ENCODE measurements at places on chromosomes 1 and 21. TPM values are rescaled to one million over a fixed set of nuclear protein-coding genes. Genes with fewer than 3 reads are reported as not detected.
A peak's percentile ranks its signal among the peaks of the same experiment; 100 is the strongest.

Gene LRRC71
- not detected for total RNA-seq

- peaks cover 67% of the 10 kb centered on the region for H3K4me1 ChIP-seq
- no peaks in the 10 kb centered on the region for H3K27me3 ChIP-seq
- H3K4me3 ChIP-seq: peak overlapping the region; percentile 98
- peak; percentile 49 for DNase-seq
- peak overlapping the region; percentile 99 for H3K27ac ChIP-seq
- peaks cover 23% of the 10 kb centered on the region for H3K36me3 ChIP-seq
These were observed 526 bp downstream of the TPR start for GRCh38 chr1:186374303-186375151.

Gene SPATA46
- not detected for total RNA-seq

GRCh38 chr1:154603317-154603716 lies 4.7 kb downstream of the ADAR start:
- peaks cover 21% of the 10 kb centered on the region for H3K36me3 ChIP-seq
- no peak for DNase-seq
- peak overlapping the region; percentile 54 for H3K27ac ChIP-seq
- no peaks in the 10 kb centered on the region for H3K27me3 ChIP-seq
- H3K4me3 ChIP-seq: no peak overlapping the region
- peaks cover 77% of the 10 kb centered on the region for H3K4me1 ChIP-seq

GRCh38 chr1:185284533-185285276 lies 32.3 kb downstream of the IVNS1ABP start:
- peak overlapping the region; percentile 78 for H3K27ac ChIP-seq
- H3K27me3 ChIP-seq: no peaks in the 10 kb centered on the region
- H3K36me3 ChIP-seq: peaks cover under 1% of the 10 kb centered on the region
- H3K4me3 ChIP-seq: no peak overlapping the region

DNA sequence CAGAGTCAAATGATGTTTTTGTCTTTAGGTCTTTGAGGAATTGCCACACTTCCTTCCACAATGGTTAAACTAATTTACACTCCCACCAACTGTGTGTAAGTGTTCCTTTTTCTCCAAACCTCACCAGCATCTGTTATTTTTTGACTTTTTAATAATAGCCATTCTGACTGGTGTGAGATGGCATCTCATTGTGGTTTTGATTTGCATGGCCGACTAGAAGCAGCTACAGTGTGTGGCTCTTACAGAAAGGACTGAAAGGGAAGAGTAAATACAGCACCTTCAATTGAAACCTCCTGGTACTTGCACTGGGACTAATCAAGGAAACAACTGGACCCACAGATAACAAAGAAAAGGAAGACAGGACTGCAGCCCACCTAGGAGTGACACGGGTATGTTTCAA lies 668.0 kb upstream of the RGS18 start:
- H3K36me3 ChIP-seq: no peaks in the 10 kb centered on the region
- H3K27me3 ChIP-seq: no peaks in the 10 kb centered on the region
- no peaks in the 10 kb centered on the region for H3K4me1 ChIP-seq

GRCh38 chr1:16208270-16208987 lies 4.0 kb downstream of the ARHGEF19 start:
- no peak for DNase-seq
- no peaks in the 10 kb centered on the region for H3K36me3 ChIP-seq
- no peaks in the 10 kb centered on the region for H3K27me3 ChIP-seq
- no peak overlapping the region for H3K27ac ChIP-seq

- H3K27ac ChIP-seq: no peak overlapping the region
- no peaks in the 10 kb centered on the region for H3K36me3 ChIP-seq
- H3K27me3 ChIP-seq: no peaks in the 10 kb centered on the region
These were observed 122.0 kb downstream of the TNNI3K start for GRCh38 chr1:74357150-74357549.

Gene CRABP2
- 2.5 TPM for total RNA-seq

Gene KMO
- not detected for total RNA-seq

GRCh38 chr1:35350872-35351271 lies 82.4 kb downstream of the ZMYM4 start:
- DNase-seq: no peak
- no peak overlapping the region for H3K4me3 ChIP-seq
- no peak overlapping the region for H3K27ac ChIP-seq
- H3K4me1 ChIP-seq: peaks cover 3% of the 10 kb centered on the region
- no peaks in the 10 kb centered on the region for H3K27me3 ChIP-seq

GRCh38 chr1:204520834-204521709 lies 4.9 kb downstream of the MDM4 start:
- DNase-seq: peak; percentile 58
- peaks cover 21% of the 10 kb centered on the region for H3K4me1 ChIP-seq
- H3K36me3 ChIP-seq: peaks cover 23% of the 10 kb centered on the region
- peak overlapping the region; percentile 93 for H3K27ac ChIP-seq
- peak overlapping the region; percentile 89 for H3K4me3 ChIP-seq
